ENCODE measurements at places on chromosomes 2 and 18.

DNA sequence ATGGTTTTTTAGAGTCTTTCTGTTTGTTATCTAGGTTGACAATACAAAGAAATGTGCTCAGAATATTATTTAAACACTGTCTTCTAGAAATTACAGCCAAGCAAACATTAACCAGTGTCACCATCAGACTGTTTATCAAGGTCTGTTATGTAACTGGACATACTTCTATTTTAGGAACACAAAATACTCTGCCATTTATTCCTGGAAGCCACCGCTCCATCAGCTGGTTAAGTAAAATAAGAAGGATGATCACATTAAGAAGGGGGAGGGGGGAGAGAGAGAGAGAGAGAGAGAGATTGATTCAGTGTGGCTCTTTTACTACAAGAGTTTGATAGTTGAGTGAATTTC is 47.9 kb downstream of the MBP start:
- no peak for DNase-seq

DNA sequence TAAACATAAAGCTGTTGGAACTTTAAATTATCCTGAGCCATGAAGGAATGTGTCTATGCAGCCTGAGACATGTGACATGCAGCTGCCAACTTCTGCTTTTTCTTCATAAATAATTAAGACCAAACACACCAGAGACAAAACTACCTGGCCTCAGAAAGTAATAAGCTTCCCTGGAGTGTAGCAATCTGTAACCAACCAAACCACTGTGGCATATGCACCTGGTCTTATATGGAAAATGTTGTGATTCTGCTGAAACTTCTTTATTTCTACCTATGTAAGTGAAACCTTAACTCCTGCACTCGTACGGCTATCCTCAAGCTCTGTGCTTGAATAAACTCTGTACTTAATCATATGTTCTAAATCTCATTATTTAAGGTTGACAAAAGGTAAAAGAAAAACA is 515.0 kb downstream of the TMEM182 start:
- DNase-seq = no peak

- no peak for DNase-seq
These were observed 247.6 kb downstream of the CDCA7 start for GRCh38 chr2:173602153-173602795.

DNA sequence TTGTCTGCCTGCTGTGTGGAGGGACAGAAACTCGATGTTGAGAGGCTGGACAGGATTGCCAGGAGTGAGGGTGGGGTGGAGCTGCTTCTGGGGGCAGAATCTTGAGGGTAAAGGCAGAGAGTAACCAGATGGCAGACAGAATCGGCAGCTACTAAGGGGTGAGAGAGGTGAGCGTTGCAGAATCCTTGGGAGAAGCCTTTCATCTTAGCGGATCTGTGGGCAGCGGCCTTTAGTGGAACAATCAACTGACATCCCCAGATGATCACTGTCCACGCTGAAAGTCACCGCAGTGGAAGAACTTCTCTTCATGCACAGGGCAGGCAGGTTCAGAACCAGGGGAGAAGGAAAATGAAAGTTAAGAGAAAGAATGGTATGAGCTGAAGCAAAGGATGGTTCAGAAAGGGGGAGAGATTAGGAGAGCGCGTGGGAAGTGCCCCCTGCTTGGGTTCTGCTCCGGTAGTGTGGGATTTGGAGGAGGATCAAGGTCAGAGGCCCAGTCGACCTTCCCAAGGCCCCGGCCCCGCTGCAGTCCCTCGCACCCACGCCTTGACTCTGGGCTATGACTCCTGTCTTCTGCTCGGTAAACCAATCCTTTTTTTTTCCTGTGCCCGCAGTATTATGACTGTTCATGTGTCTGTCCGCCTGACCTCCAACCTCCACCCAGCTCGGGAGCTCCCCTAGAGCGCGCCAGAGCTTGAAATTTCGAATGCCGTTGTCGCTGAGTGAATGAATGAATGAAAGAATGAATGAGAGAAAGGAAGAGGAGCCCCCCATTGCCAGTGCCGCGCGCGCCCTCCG is 584 bp downstream of the BOLA3 start:
- DNase-seq = no peak

GRCh38 chr2:97745474-97746174 is 32.2 kb downstream of the ZAP70 start:
- DNase-seq = no peak

DNA sequence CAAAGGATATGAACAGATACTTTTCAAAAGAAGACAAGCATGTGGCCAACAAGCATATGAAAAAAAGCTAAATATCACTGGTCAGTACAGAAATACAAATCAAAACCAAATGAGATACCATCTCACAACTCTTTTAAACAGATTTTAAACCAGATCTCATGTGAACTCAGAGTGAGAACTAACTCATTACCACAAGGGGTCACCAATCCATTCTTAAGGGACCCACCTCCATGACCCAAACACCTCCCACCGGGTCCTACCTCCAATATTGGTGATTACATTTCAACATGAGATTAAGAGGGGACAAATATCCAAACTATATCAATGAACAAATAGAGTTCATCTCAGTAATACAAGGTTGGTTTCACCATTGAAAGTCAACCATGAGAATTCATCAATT is 319.8 kb upstream of the GULP1 start:
- no peak for DNase-seq

DNA sequence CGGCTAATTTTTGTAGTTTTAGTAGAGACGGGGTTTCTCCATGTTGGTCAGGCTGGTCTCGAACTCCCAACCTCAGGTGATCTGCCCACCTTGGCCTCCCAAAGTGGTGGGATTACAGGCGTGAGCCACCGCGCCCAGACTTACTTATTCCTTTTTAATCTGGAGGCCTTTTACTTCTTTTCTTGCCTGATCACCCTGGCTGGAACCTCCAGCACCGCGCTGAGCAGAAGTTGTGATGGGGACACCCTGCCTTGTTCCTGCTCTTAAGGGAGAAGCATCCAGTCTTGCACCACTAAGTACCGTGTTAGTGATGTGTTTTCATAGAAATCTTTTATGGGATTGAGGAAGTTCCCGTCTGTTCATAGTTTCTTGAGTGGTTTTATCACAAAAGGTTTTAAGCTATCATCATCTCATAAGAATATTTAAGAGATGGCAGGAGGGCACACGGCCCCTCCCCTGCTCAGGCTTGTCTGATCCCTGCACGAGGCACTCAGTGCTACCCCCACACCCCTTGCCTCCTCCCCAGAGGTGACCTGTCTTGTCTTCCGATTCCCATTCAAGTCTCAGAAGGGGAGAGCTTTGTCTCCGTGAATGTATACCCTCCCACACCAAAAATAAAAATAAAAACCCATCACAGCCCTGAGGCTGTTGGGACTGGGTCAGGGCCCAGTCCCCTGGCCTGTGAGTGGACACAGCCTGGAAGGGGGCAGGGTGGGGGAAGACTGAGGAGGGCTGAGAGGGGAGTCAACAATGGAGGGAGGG is 65.3 kb upstream of the SMAD7 start:
- no peak for DNase-seq

GRCh38 chr2:64996871-64997307 is 7.7 kb downstream of the SLC1A4 start:
- no peak for DNase-seq

- no peak for DNase-seq
These were observed at the start of gene CAVIN2 for GRCh38 chr2:191846515-191847476. Gene CAVIN2 (minus strand): TSS chr2:191847088. CDS start chr2:191846925, 163 bp downstream.

DNA sequence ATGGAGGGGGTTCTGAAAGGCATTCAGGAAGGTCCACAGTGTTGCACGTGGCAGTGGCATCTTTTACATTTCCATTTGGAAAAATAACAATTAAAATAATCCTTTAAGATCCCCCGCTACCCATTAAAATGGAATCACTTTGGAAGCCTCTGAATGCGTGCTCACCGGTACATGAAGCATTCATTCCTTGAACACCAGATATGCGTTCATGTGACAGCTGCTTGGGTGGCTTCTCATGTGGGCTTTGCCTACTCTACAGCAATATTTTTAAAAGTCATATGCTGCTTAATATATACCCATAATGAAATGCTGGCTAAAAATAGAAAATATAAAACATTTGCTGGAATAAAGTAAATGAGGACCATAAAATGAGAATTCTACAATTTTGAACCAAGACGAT is 14.4 kb upstream of the HAAO start:
- DNase-seq = no peak

Data from activated T-cell treated with anti-CD3 and anti-CD28 coated beads, Interleukin-2, amount 50 U/mL, for 4 hours (primary cell).